ENCODE measurements at places on chromosomes 7 and 10. TPM values are rescaled to one million over a fixed set of nuclear protein-coding genes. Genes with fewer than 3 reads are reported as not detected.

- peaks cover 14% of the 10 kb centered on the region for H3K36me3 ChIP-seq
- H3K27ac ChIP-seq, result no peak overlapping the region
- H3K4me3 ChIP-seq, result no peak overlapping the region
- peaks cover 23% of the 10 kb centered on the region for H3K4me1 ChIP-seq
- no peak for DNase-seq
These were observed 20.8 kb downstream of the CPA1 start for GRCh38 chr7:130401101-130401500.

DNA sequence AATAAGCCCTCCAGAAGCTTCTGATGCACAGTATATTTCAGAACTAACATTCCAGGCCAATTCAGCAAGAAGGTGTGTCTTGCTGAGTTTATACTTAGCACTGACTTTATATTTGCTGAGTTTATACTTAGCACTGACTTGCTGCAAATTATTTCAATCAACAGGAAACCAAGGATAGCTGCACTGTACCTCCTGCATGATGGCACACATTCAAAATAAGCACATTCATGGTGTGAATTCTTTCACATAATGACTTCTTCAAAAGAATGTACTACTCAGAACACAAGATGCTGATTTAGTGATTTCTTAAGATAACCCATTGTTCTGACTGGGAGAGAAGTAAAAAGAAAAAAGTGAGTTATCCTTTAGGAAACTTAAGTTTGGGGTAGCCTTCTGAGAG is 52.0 kb downstream of the JAZF1 start:
- no peak overlapping the region for H3K4me3 ChIP-seq
- DNase-seq, result no peak
- no peaks in the 10 kb centered on the region for H3K4me1 ChIP-seq
- no peaks in the 10 kb centered on the region for H3K27me3 ChIP-seq

DNA sequence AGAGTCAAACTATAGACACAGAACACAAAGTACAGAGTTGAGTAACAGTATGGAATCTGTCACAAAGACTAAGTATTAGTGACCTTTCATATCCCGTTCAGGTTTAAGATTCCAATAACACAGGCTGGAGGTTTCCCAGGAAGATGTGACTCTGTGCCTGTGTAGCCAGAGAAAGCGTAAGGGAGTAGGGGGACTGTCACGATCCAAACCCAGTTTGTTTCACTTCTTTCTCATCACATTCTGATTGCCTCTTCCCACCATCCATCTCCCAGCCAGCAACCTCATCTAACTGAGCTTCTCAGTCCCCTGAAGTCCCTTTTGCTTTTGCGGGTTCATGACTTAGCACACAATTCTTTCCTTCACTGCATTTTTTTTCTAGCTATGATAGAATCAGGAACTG is 76.4 kb upstream of the NPVF start:
- no peak overlapping the region for H3K4me3 ChIP-seq
- no peak overlapping the region for H3K27ac ChIP-seq
- DNase-seq, result no peak
- H3K4me1 ChIP-seq, result peaks cover 2% of the 10 kb centered on the region
- no peaks in the 10 kb centered on the region for H3K27me3 ChIP-seq

GRCh38 chr10:89738551-89739209 is 37.3 kb downstream of the KIF20B start:
- no peak overlapping the region for H3K4me3 ChIP-seq
- H3K27ac ChIP-seq, result no peak overlapping the region

GRCh38 chr10:4241724-4242345 is 456.8 kb upstream of the KLF6 start:
- no peak overlapping the region for H3K27ac ChIP-seq
- H3K27me3 ChIP-seq, result no peaks in the 10 kb centered on the region
- peak; percentile 19 for DNase-seq

GRCh38 chr7:140304191-140304799 is 94.0 kb downstream of the SLC37A3 start:
- no peak overlapping the region for H3K4me3 ChIP-seq
- H3K27ac ChIP-seq, result no peak overlapping the region
- no peaks in the 10 kb centered on the region for H3K27me3 ChIP-seq
- no peaks in the 10 kb centered on the region for H3K36me3 ChIP-seq
- peaks cover 4% of the 10 kb centered on the region for H3K4me1 ChIP-seq

GRCh38 chr10:99731306-99732032 is 458 bp downstream of the COX15 start:
- peak overlapping the region; percentile 97 for H3K4me3 ChIP-seq
- no peaks in the 10 kb centered on the region for H3K4me1 ChIP-seq
- H3K27me3 ChIP-seq, result no peaks in the 10 kb centered on the region

Gene FFAR4
- 1.3 TPM for polyA plus RNA-seq

Gene C10orf67
- polyA plus RNA-seq, result 0.07 TPM

DNA sequence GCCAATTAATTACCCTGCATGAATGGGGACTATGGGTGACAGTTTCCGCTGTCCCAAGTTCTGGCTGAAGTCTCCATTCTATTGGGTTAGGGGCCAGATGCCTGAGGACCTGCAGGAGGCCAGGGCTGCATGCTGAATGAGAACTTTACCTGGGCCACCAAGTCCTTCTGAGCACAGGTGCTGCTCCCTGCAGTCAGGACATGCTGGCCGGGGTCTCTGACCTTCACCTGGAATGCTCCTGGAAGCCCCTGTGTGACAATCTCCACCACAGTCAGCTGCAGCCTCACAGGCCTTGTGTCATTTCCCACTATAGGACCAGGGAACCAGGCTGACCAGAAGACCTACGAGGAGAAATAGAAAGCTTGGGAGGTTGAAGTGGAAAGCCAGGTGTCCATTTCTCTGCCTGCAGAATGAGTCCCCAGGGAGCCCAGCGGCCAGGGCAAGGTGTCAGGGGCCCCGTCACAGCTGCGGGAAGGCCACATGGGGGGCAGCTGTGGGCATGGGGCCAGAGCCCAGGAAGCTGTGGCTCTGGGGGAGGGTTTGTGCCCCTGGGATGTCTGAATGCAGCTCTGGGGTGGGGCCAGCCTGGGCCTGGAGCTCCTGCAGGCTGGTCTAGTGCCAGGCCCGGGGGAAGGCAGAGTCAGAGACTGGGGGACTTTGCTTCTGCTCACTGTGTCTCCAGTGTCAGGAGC is 5.6 kb upstream of the GIMAP8 start:
- no peak overlapping the region for H3K27ac ChIP-seq
- no peaks in the 10 kb centered on the region for H3K4me1 ChIP-seq
- H3K27me3 ChIP-seq, result no peaks in the 10 kb centered on the region

Gene TWIST1
- polyA plus RNA-seq, result not detected

DNA sequence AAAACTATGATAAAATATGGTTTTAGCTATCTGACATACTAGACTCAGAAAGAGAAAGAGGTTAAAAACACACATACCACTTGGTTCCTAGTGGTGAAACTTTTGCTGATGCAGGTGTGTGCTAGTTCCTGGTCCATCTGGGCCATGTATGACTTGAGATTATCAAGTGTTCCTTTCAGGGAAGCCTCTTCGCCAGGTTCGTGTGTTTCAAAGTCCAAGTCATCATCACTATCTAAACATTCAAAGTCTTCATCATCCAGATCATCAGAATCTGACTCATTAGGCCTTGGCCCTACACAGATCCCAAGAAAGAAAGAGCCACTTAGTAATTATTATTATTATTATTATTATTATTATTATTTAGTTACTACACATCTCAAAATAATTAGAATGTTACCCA is 26.4 kb downstream of the NUDT13 start:
- H3K4me3 ChIP-seq, result no peak overlapping the region
- H3K27ac ChIP-seq, result no peak overlapping the region
- H3K4me1 ChIP-seq, result no peaks in the 10 kb centered on the region
- DNase-seq, result peak; percentile 63

- H3K36me3 ChIP-seq, result no peaks in the 10 kb centered on the region
- no peak overlapping the region for H3K27ac ChIP-seq
- DNase-seq, result no peak
These were observed 19.6 kb upstream of the EFCAB10 start for GRCh38 chr7:105600720-105601550.

Gene NACAD
- polyA plus RNA-seq, result 0.54 TPM

- no peak for DNase-seq
- no peaks in the 10 kb centered on the region for H3K36me3 ChIP-seq
- H3K4me3 ChIP-seq, result no peak overlapping the region
- H3K27me3 ChIP-seq, result no peaks in the 10 kb centered on the region
- no peak overlapping the region for H3K27ac ChIP-seq
These were observed 4.1 kb downstream of the CALU start for GRCh38 chr7:128743112-128743772.

GRCh38 chr7:139457153-139457946 is 26.1 kb downstream of the KLRG2 start:
- no peaks in the 10 kb centered on the region for H3K36me3 ChIP-seq
- H3K4me1 ChIP-seq, result no peaks in the 10 kb centered on the region
- H3K4me3 ChIP-seq, result no peak overlapping the region
- no peak for DNase-seq
- no peak overlapping the region for H3K27ac ChIP-seq

Gene SP8
- 3.3 TPM for polyA plus RNA-seq

Gene PITX3
- polyA plus RNA-seq, result not detected

DNA sequence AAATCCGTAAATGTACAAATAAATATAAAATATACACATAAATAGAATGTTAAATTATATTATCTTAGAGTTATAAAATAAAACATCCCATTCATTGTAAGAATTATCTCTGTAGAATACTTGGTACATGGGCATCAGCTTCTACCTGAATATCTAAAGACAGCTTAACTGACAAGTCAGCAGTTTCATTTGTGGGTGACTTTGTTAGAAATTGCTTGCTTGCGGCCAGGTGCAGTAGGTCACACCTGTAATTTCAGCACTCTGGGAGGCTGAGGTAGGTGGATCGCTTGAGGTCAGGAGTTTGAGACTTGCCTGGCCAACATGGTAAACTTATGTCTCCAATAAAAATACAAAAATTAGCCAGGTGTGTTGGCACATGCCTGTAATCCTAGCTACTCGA is 14.6 kb downstream of the PCGF6 start:
- no peaks in the 10 kb centered on the region for H3K27me3 ChIP-seq
- no peak overlapping the region for H3K4me3 ChIP-seq
- no peak overlapping the region for H3K27ac ChIP-seq
- no peaks in the 10 kb centered on the region for H3K4me1 ChIP-seq

Gene PAX4
- 4.9 TPM for polyA plus RNA-seq

GRCh38 chr7:37484426-37485073 is 35.9 kb upstream of the ELMO1 start:
- DNase-seq, result no peak
- H3K4me3 ChIP-seq, result no peak overlapping the region

DNA sequence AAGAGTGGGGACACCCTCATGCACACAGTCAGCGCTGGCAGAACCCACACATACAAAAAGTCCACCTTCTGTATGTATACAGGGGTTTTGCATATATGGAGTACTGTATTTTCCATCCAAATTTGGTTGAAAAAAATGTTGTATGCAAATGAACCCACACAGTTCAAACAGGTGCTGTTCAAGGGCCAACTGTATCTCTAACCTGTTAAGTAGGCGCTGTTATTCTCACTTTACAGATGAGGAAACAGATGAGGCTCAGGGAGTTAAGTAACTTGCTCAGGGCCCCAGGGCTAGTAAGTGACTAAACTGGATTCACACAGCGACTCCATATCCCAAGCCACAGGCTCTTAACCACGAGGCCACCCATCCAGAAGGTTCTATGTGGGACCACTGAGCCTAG is 69.9 kb downstream of the C10orf105 start:
- no peaks in the 10 kb centered on the region for H3K36me3 ChIP-seq
- no peak overlapping the region for H3K4me3 ChIP-seq
- peak; percentile 45 for DNase-seq

- peaks cover 15% of the 10 kb centered on the region for H3K27me3 ChIP-seq
- H3K27ac ChIP-seq, result no peak overlapping the region
- no peaks in the 10 kb centered on the region for H3K4me1 ChIP-seq
- no peaks in the 10 kb centered on the region for H3K36me3 ChIP-seq
- H3K4me3 ChIP-seq, result no peak overlapping the region
These were observed 6.1 kb downstream of the LRRTM3 start for GRCh38 chr10:66931949-66932343.

DNA sequence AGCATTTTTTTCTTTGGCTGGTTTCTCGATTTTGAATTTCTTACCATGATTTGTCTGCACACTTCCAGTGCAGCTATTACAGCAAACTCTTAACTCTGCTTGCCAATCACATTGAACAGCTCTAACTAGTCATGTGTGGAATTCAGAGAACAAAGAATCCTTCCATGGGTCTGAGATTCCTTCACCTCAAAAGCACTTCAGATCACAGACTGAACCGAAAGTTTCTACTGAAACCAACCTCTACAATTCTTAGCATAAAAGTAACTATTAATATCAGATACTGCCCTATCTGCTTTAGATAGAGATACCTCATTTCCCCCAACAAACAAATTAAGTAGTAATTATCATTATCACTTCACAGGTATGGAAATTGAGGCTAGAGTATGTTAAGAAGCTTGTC is 56.5 kb upstream of the SP4 start:
- H3K4me1 ChIP-seq, result no peaks in the 10 kb centered on the region
- no peak for DNase-seq
- H3K36me3 ChIP-seq, result no peaks in the 10 kb centered on the region

Gene DNAH11
- polyA plus RNA-seq, result not detected

- H3K4me3 ChIP-seq, result no peak overlapping the region
- no peak overlapping the region for H3K27ac ChIP-seq
- no peaks in the 10 kb centered on the region for H3K4me1 ChIP-seq
- no peaks in the 10 kb centered on the region for H3K27me3 ChIP-seq
These were observed 358.1 kb downstream of the SUGCT start for GRCh38 chr7:40492946-40493345.

All from small intestine (tissue), 16 donors.